ENCODE measurements at places on chromosomes 7 and 10. TPM values are rescaled to one million over a fixed set of nuclear protein-coding genes. Genes with fewer than 3 reads are reported as not detected.

The TUBAL3 gene
- total RNA-seq = not detected

The CDCA7L gene
- 41.0 TPM for total RNA-seq

The ADGRA1 gene
- total RNA-seq = not detected

The SPAG6 gene
- not detected for total RNA-seq

The SVIL gene
- 62.6 TPM for total RNA-seq

The TLX1 gene
- total RNA-seq = not detected

The ERVW-1 gene
- total RNA-seq = not detected

The TAS2R16 gene
- not detected for total RNA-seq

The ETV1 gene
- total RNA-seq = 10.0 TPM

The STEAP4 gene
- not detected for total RNA-seq

The AKR1C8 gene
- not detected for total RNA-seq

The MARVELD1 gene
- 10.5 TPM for total RNA-seq

The MRM2 gene
- 14.5 TPM for total RNA-seq

The NKX1-2 gene
- total RNA-seq = not detected

The ZNF786 gene
- 4.9 TPM for total RNA-seq

The AKR1E2 gene
- 16.6 TPM for total RNA-seq

The DCLRE1A gene
- total RNA-seq = 5.6 TPM

The CASP7 gene
- 39.4 TPM for total RNA-seq

The TET1 gene
- 0.39 TPM for total RNA-seq

The FOXP2 gene
- total RNA-seq = 7.6 TPM

The FFAR4 gene
- total RNA-seq = not detected

The HOXA6 gene
- total RNA-seq = 1.9 TPM

The MIOS gene
- 17.8 TPM for total RNA-seq

The CPXM2 gene
- total RNA-seq = 0.26 TPM

The HHEX gene
- 36.8 TPM for total RNA-seq

The TMEM178B gene
- total RNA-seq = under 0.01 TPM

The STN1 gene
- total RNA-seq = 20.9 TPM

The GAD2 gene
- not detected for total RNA-seq

The KCNIP2 gene
- total RNA-seq = 0.13 TPM

The C10orf53 gene
- total RNA-seq = not detected

The TSPAN13 gene
- 42.6 TPM for total RNA-seq

The FAM237B gene
- total RNA-seq = not detected

The VWDE gene
- total RNA-seq = under 0.01 TPM

The UNCX gene
- total RNA-seq = not detected

The NPC1L1 gene
- total RNA-seq = not detected

The SKAP2 gene
- total RNA-seq = 9.5 TPM

The LIPF gene
- total RNA-seq = not detected

The NUP42 gene
- 24.0 TPM for total RNA-seq

The GDF10 gene
- not detected for total RNA-seq

The HTR7 gene
- 0.13 TPM for total RNA-seq

The ACHE gene
- total RNA-seq = 1.2 TPM

The HPSE2 gene
- total RNA-seq = not detected

The MXI1 gene
- 5.3 TPM for total RNA-seq

The NAT16 gene
- total RNA-seq = not detected

The CYP3A5 gene
- not detected for total RNA-seq

The GNAT3 gene
- total RNA-seq = not detected

The CADPS2 gene
- total RNA-seq = 49.2 TPM

All from dermis microvascular lymphatic vessel endothelial cell (primary cell).